CD4-positive, alpha-beta T cell treated with Interleukin-6 at 100 ng/mL for 8 hours (primary cell): ENCODE measurements at places on chromosomes 3 and 15.

GRCh38 chr3:57877116-57877515, 121.0 kb downstream of the SLMAP start:
- DNase-seq, result no peak

GRCh38 chr3:185732782-185733181, 92.1 kb downstream of the IGF2BP2 start:
- no peak for DNase-seq

DNA sequence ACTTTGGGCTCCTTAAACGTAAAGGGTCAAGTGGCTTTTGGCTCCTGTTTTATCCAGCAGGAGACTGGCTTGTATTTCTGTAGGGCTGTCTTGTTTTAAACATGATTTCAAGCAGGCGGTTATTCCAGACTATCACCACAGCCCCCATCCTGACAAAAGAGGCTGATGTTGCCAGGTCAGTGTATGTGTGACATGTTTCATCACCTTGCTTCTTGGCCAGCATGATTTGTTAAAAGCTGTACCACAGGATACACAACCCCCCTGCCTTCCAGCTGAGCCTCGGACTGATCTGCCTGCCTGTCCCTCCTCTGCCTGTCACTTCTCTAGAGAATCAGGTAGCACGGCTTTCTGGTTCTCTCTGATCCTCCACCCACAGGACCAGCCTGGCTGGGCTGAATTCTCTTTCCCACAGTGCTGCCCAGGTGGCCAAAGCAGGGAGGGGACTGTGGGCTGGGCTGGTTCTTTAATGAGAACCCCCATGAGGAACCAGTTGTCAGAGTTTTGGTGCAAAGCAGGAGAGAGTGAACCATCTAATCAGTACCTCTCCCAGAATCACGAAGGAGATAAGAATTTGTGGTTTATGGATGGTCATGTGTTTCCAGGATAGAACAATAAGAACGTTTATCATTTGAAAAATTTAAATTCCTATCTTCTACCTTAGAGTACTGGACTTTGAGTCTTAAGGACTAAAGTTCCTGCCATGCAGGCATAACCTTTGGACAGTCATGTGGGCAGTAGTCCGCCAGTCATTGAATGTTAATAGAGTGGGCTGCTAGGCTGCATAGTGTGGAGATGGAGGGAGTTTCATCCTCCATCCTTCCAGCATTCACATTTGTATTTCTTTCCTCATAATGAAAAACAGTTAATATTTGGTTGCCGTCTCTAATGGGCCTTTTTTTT, 8.8 kb downstream of the ABHD6 start:
- no peak for DNase-seq

- DNase-seq, result peak; percentile 63
These were observed 32.2 kb upstream of the BCL6 start for GRCh38 chr3:187777331-187777941.

GRCh38 chr3:131892331-131892730, 142.5 kb downstream of the CPNE4 start:
- no peak for DNase-seq

DNA sequence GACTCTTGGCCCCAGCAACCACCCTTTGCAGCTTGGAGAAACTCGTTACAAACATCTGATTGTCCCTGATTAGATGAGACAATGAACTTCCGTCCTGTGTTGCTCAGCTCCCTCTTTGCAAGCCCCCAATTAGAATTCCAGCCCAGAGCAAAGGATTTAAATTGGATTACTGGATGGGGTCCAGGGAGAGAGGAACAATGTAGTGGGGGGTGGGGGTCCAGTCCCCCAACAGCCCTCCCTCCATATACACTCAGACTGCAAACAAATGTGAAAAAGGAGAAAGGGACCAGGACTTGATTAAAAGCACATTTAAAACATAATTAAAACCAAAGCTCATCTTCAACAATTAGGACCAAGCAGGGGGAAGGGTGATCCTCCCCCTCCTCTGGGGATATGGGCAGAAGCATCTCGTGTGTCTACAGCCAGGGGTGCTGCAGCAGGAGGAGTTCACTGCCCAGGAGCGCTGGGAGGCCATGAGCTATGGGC, 71.7 kb upstream of the TMEM115 start:
- no peak for DNase-seq

DNA sequence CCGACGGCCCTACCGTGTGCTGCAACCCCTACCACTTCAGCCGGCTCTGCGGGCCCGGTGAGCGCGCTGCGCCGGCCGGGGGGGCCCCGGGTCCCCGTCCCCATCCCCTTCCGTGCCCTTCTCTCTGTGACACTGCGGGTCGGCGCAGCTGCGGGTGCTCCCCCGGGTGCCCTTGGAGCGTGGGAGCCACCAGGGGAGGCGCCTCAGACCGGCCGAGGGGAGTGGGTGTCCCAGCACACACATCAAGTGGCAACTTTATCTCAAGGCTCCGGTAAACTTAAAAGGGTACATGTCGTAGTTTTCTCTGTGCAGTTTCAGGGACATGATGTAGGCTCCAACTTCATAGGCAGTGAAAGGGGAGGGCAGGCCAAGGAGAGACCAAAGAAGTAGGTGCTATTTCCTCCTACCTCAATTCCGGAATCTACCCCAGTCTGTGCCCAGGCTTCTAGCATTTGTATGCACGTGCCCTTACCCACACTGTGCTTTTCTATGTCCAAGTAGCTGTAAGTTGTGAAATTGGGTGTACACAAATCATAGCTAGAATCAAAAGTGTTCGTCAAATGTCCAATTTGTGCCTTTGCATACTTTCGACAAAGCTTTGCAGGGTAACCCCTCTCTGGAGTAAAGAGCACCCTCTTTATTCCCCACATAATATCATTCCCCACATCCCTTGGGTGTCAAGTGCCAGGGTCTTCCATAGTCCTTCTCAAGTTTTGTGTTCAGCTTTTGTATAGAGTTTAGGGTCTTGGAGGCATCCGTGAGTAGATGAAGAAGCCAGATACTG, 2.2 kb downstream of the SMAD6 start:
- no peak for DNase-seq

- DNase-seq, result peak; percentile 50
These were observed 258.7 kb upstream of the TGFBR2 start for GRCh38 chr3:30347679-30348216.

- no peak for DNase-seq
These were observed 40.1 kb downstream of the TMEM44 start for GRCh38 chr3:194592798-194593752.

DNA sequence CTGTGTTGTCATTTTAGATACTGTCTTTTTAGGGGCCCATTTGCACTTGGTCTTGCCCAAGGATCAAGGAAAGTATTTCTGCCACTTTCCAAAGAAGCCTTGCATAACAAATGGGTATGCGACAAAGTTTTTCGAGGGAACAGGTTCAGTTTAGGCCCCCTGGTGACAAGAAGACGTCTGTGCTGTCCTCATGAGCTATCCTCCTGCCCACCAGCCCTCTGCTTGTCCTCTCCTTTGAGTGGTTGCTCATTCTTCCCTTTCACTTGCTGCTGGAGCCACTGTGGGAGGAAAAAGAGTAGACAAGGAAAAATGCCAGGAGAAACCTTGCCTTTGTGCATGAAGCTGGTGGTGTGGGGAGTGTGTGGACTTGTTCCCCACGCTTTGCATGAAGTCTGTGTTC, 171.9 kb downstream of the CACNA2D3 start:
- no peak for DNase-seq

- DNase-seq, result peak; percentile 85
These were observed 46.8 kb downstream of the MYO5A start for GRCh38 chr15:52481915-52482314.

GRCh38 chr3:31322460-31322859, 210.3 kb upstream of the STT3B start:
- no peak for DNase-seq

DNA sequence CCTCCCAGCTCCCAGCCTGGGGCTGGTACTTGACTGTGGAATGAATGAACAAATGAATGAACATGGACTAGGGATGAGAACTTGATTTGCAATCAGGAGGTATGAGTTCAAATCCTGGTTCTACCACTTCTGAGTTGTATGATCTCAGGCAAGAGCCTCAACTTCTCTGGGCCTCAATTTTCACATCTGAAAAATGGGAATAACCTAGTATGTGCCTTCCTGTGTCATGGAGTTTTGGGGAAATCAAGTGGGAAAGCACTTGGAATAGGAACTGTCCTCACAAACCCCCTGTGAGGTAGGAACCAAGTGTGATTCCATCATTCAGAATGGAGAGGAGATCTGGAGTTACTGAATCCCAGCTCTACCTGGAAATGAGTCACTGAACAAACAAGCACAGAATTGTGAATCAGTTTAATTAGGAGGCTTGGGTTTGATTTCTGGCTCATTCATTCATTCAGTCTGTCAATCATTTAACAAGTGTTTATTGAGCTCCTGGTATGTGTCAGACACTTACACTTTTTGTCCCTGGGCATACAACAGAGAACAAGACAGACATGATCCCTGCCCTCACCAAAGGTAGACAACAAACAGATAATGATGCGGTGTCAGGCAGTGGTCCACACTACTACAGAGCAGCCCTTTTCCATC, 29.7 kb downstream of the DNASE1L3 start:
- no peak for DNase-seq
